ENCODE measurements at places on chromosomes 5 and 9. TPM values are rescaled to one million over a fixed set of nuclear protein-coding genes. Genes with fewer than 3 reads are reported as not detected.

CYSRT1 gene
- 24.3 TPM for total RNA-seq

N4BP3 gene
- total RNA-seq = 4.9 TPM

PCDHB5 gene
- total RNA-seq = 2.9 TPM

PHF24 gene
- total RNA-seq = 0.25 TPM

SH3RF2 gene
- 48.4 TPM for total RNA-seq

OR1N2 gene
- total RNA-seq = not detected

PCSK1 gene
- total RNA-seq = 1.7 TPM

ADAMTS12 gene
- total RNA-seq = 7.6 TPM

ACTBL2 gene
- total RNA-seq = not detected

CDKN2B-AS1 gene
- total RNA-seq = 5.9 TPM

OR1J2 gene
- not detected for total RNA-seq

BRINP1 gene
- 0.49 TPM for total RNA-seq

ANKRD31 gene
- 1.2 TPM for total RNA-seq

HSPA5 gene
- total RNA-seq = 88.4 TPM

CCDC152 gene
- not detected for total RNA-seq

OLFM1 gene
- total RNA-seq = 39.0 TPM

ENG gene
- total RNA-seq = 130 TPM

C8G gene
- not detected for total RNA-seq

AGXT2 gene
- total RNA-seq = not detected

WHRN gene
- 9.1 TPM for total RNA-seq

PCDHB10 gene
- total RNA-seq = 3.2 TPM

CRHBP gene
- 5.9 TPM for total RNA-seq

KIAA0825 gene
- 2.5 TPM for total RNA-seq

PCDHA13 gene
- not detected for total RNA-seq

MAP1B gene
- total RNA-seq = 386 TPM

ARL10 gene
- total RNA-seq = 9.8 TPM

FAM200C gene
- total RNA-seq = 2.5 TPM

Measured in vagina (tissue), 2 donors.